ENCODE measurements at places on chromosomes 3 and 15.

DNA sequence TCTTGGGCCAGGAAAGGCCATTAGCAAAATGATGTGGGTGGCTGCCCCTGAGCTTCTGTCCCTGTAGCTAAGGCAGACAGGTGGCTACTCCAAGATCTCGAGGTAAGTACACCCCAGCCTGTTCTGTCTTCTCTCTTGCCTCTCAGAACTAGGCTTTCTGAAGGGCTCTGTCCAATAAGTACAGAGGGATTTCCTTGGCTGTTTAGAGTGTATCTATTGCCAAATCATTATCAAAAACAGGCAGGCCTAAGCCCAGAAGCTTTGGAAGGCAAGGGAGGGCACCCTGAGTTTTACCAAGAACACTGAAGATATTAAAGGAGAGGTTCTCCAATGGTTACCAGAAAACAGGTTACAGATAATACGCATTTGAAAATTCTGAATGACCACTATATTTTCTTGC, 156.6 kb downstream of the MYRIP start:
- no peak for DNase-seq

GRCh38 chr15:71934446-71934845, 124.1 kb downstream of the NR2E3 start:
- no peak for DNase-seq

GRCh38 chr3:190718097-190718496, 144.4 kb downstream of the GMNC start:
- DNase-seq = no peak

DNA sequence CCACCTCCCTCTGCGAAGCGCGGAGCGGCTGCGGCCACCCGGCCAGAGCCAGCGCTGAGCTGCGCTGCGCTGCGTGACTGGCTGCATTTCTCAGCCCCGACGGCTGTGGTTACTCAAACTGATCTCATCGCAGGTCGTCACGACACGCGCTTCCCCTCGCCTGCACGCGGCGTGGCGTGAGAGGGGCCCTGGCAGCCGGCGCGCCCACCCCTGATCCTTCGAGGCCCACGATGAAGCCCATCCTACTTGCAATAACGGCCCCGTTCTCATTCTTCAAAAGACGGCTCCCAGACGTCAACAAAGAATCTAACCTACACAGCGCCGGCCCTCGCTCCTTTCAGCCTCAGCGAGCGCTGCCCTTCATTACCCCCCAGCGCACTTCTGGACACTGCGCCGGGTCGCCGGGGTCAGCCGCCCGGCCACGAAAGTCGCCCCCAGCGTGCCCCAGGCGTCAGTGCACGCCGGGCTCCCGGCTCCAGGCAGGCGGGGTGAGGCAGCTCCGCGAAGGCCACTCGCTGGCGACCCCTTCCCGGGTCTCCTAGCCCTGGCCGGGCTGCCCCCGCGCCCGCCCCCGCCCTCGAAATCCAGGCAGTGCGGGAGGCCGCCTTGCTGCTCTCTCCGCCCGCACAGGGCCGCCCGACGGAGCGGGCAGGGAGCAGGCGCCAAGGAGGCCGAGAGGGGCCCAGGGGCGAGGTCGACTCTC, 9.9 kb upstream of the LEKR1 start:
- DNase-seq = peak; percentile 84

GRCh38 chr3:65539616-65540015, 499.1 kb downstream of the MAGI1 start:
- DNase-seq = no peak

DNA sequence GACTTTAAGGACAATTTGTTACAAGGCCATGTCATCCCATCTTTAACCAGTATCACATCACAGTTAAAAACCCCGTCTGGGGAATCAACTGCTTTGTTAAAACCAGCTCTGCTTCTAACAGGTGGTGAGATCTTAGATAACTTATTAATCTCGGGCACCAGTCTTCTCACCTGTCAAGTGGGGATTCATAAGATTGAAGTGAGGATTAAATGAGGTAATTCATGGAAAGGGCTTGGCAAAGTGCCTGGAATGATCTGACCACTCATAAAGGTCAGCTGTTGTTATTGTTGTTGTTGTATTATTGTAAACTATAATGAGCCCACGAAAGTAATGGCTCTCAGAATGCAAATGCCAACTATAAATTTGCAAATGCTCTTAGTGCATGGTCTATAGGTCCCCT, 30.1 kb upstream of the SLC24A5 start:
- DNase-seq = no peak

GRCh38 chr3:40584625-40585189, 59.9 kb downstream of the ZNF621 start:
- peak; percentile 57 for DNase-seq

GRCh38 chr15:77827860-77828259, 195.1 kb upstream of the LINGO1 start:
- no peak for DNase-seq

- no peak for DNase-seq
Measured at GRCh38 chr3:44932986-44933944, 42.7 kb downstream of the ZDHHC3 start.

DNA sequence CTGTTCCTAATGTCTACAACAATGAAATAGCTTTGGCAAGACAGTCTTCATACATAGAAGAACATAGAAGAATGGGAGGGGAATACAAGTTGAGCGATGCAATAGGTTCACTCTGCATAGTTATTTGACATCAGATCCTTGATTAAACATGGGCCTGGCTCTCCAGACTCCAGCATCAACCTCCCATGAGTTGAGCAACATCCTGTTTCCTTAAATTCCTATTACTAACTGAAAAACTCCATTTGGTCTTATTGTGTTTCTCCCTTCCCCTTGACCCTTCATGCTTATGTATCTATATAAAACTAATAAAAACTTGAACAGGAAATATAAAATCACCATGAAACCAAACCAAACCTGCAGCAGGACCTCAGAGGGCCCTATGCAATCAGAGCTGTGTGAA, 304.5 kb upstream of the SATB1 start:
- no peak for DNase-seq

GRCh38 chr15:39953521-39953920, 19.6 kb downstream of the EIF2AK4 start:
- DNase-seq = no peak

GRCh38 chr15:62060896-62061280, 641 bp upstream of the VPS13C start:
- no peak for DNase-seq

DNA sequence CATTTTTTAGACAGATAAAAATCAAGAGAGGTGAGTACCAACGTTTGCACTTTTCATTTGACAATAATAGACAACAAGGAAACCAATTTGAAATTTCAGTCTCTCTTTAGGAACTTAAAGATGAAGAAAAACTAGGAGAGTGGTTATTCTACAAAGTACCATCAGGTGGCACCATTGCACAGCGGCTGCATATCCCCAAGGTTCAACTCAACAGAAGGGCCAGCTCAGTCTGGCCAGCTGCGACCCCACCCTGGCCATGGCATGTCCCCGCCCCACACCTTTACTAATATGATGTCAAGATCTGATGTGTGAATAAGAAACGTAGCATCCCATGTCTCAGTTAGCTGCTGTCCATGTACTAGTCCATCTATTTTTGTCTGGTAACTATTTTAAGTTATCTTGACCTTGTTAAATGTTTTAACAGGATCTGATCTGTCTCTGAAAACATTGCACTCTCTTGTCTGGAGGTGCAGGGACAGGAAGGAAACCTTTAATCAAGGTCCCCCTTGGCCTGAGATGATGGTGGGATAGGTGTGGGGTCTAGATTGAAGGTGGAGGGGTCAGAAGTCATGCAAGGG, 35.5 kb upstream of the CGNL1 start:
- DNase-seq = peak; percentile 10

DNA sequence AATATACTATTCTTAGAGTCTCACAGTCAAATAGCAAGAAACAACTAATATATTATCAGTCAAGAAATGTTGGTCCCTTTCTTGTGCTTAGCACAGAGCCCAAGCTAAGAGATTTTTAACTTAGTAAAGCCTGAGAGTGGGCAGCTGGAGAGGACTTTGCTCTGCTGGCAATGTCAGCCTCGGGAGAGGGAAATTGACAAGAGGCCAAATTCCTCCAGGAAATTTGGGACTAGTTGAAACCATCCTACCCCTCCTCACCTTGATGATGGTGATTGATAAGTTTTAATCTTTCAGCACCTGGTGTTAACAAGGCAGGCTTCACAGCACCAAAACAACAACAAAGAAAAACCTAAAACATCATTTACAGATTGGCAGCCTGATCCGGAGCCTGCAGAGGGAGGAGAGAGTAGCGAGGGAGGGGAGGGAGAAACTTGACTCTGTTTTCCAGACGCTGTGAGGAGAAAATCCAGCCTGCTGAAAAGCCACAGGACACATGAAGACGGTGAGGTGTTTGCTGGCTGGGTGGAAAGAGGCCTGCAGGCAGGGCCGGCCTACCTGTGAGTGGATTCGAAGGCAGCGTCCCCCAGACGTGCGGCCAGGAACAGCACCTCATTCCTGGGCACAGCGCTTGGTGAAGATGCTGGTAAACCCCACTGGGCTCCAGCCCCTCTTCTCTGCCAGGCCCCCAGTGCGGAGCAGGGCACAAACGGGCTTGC, 150.9 kb downstream of the LRRC28 start:
- no peak for DNase-seq

- no peak for DNase-seq
Measured at GRCh38 chr3:107769882-107770281, 247.1 kb downstream of the BBX start.

- DNase-seq = no peak
Measured at GRCh38 chr3:58214484-58215316, 3.9 kb upstream of the DNASE1L3 start.

GRCh38 chr3:135268941-135269532, 474.0 kb downstream of the EPHB1 start:
- no peak for DNase-seq

- DNase-seq = no peak
Measured at GRCh38 chr3:133301194-133301593, 98.7 kb upstream of the BFSP2 start.

GRCh38 chr15:90512276-90512675, 17.4 kb upstream of the CRTC3 start:
- no peak for DNase-seq

DNA sequence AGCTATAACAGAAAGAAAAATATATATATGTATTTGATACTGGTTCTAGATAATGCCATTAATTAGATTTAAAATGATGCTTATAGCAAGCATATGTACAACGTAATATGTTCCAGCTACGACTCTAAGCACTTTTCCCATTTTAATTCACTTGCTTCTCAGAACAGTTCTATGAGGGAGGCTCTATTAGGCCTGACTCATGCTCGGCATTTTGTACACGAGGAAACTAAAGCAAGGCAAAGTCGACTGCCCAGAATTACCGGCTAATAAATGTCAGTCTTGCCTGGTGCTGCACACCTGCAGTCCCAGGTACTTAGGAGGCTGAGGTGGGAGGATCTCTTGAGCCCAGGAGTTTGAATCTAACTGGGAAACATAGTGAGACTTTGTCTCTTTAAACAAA, 106.0 kb downstream of the PTPRG start:
- DNase-seq = no peak

- DNase-seq = no peak
Measured at GRCh38 chr3:21909096-21909495, 158.1 kb upstream of the ZNF385D start.

- DNase-seq = no peak
Measured at GRCh38 chr15:87716422-87716821, 540.1 kb downstream of the NTRK3 start.

DNA sequence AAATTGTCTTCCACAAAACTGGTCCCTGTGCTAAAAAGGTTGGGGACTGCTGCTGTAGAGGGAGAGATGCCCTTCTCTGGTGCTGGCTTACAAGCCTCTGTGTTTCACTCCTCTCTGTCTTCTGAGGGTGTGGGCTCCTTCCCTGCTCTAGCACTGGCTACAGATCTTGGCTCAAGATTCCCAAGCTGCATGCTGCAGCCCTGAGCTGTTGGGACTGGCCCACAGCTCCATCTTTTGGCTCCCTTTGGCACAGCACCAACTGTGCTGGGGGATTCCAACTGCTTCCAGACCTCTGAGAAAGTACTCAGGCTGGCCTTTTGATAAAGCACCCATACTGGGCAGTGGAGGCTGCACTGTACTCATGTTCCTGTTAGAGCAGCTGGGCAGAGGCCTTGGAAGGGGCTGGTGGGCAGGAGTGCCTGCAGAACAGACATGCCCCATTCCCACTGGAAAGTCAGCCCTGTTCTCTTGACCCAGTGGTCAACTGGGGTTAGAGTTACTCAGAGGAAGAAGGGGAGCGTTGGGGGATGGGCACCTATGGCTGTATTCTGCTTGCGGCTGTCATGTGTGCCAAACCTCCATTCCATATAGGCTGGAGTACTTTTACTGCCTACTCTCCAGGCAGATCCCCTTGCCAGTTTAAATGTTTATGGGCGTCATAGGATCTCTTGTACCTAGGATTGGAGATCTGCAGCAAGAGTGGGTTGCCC, 55.7 kb downstream of the GALK2 start:
- no peak for DNase-seq

- DNase-seq = no peak
Measured at GRCh38 chr3:114418107-114418506, 124.3 kb downstream of the TIGIT start.

GRCh38 chr3:59422312-59422711, 372.5 kb upstream of the CFAP20DC start:
- no peak for DNase-seq

DNA sequence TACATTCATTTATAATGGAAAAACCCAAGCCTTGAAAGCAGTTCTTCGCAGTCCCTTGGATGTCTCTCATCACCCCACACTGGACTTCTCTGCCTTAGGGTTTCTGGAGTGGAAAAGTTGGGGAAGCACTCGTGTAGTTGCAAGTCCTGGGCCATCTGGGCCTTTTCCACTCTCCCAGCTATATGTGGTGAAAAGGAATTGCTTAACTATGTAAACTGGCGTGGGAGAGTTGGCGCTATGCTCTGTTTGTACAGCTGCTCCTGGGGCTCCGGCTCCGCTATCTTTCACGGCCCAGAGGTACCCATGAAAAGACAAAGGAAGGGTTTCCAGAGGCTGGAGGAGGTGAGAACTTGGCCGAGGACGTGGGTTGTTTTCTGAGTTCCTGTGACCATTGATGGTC, 81.1 kb upstream of the MYZAP start:
- DNase-seq = no peak

- no peak for DNase-seq
Measured at GRCh38 chr3:72636969-72637597, 211.2 kb downstream of the SHQ1 start.

DNA sequence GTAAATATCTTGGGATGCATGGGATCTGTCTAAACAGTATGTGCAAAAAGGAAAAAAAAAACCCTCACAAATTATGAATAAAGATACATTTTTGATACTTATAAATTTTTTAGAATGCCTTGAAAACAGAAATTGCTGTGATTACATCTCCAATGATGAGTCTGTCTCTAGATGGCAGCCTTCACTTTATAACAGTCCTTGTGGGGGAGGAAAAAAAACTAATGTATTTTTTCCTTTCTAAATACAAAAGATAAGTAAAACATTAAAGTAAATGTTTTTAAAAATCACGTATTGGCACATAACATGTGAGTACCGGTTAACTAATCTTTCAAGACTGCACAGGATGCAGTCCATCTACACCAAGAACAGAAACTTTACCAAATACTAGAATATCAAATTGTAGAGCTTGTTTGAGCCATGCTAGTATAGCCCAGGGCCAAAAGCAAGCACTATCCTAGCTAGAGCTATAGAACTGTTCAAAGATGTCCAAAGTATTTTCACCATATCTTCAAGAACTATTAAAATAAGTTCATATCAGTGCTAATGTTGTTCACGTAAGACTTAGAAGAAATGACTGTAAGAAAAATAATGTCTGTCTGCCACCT, 206.4 kb downstream of the STAG1 start:
- DNase-seq = no peak
